ENCODE measurements at places on chromosomes 5 and 9. TPM values are rescaled to one million over a fixed set of nuclear protein-coding genes. Genes with fewer than 3 reads are reported as not detected.
A peak's percentile ranks its signal among the peaks of the same experiment; 100 is the strongest.

- DNase-seq, result no peak
Observed at GRCh38 chr9:119526698-119527097, 157.5 kb upstream of the BRINP1 start.

GRCh38 chr5:150352244-150353031 lies 5.1 kb upstream of the TCOF1 start:
- no peak for DNase-seq

GRCh38 chr5:110561510-110561909 lies 165.0 kb downstream of the TMEM232 start:
- DNase-seq, result no peak

DNA sequence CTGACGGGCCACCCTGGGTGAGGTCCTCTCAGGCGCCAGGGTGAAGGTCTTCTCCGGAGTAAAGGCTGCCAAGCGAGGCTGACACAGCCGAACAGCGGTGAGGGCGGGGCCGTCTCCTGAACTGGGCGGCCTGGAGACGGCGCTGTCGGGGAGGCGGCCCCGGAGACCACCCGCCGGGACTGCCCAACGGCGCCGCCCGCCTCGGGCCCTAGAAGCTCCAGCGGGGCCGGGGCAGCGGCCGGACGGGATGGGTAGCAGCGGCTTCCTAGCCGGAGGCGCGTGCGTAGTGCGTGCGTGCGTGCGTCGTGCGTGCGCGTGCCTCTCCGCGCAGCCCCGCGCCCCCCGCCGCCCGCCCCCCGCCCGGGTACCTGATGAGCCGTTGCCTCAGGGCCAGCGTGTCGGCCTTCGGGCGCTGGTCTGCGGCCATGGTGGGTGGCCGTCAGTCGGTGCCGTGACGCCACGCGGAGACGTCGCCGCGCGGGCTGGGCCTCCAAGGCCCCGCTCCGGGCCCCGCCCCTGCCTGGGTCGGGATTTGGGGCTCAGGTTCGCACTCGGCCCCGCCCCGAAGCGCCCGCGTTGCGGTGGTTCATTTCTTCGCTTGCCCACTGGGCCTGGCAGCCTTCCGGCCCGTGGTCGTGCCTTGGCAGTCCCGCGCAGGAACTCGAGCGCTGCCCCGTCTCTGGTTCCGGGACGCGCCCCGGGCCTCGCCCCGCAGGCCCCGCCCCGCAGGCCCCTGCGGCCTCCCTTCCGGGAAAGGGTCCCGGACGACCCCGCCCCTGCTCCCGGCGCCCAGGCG lies at the start of gene PHYKPL:
PHYKPL (minus strand) TSS at position 679 of the 796 bp plus-strand sequence; CDS start at position 427, 252 bp downstream.
- DNase-seq, result peak; percentile 74

- DNase-seq, result no peak
Observed at GRCh38 chr5:65854925-65855324, 71.5 kb upstream of the ERBIN start.

DNA sequence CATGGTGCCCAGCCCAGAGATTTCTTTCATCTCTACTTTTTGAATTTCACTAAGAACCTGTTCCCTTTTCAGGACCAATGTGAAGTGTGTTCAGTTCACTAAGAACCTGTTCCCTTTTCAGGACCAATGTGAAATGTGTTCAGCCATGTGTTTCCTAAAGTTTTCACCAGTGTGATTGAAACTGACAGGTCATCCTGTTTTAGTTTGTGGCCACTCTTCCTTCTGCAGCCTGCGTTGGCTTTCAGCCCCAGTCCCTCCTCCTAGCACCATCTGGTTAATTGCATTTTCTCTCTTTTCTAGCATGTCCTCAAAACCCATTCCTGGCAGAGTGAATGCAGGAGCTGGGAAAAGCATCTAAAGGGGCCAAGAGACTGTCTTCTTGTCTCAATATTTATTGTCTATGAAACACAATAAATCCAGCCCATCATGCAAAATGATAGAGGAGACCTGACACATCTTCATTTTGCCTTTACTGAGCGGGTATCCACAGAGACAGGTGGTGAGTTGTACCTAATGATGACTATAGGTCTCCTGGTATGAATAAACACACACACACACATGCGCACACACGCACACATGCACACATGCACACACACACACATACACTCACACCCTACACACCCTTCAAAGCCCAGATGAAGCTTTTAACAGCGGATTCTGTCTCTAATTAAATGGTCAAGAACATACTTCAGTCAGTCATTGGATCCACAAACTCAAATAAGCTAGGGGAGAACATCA lies 6.1 kb upstream of the PANK3 start:
- DNase-seq, result no peak

DNA sequence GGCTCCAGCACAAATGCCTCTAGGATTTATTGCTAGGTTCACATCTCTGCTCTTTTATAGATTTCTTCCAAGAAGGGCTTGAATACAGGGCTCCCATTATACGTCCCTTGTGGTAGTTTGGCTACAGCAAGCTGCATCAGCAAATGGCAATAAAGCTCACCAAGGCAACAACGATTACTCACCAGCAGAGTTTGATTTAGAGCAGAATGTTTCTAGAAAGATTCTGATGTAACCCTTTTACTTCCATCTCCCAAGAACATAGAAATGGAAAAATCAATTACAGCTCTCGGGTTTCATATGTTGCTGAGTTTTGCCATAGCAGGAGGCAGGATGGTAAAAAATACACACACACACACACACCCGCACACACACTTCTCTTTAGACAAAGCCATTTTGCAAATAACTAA lies 124.2 kb upstream of the TNPO1 start:
- no peak for DNase-seq

DNA sequence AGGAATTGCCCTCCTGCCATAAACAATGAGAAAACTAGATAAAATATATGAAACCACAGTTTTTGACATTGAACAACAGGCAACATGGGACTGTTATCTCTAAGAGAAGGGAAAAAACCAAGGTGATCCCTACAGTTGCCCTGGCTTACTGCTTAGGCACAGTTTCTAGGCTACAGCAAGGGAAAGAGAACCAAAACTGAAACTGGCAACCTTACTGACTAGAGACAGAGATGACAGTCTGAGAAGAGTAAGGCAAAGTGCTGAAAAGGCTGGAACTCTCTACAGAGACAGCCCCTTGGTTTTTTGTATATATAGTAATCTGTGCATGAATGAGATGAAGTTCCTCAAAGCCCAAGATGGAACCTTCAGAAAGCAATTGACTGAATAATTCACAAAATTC lies 36.2 kb upstream of the REEP2 start:
- DNase-seq, result no peak

DNA sequence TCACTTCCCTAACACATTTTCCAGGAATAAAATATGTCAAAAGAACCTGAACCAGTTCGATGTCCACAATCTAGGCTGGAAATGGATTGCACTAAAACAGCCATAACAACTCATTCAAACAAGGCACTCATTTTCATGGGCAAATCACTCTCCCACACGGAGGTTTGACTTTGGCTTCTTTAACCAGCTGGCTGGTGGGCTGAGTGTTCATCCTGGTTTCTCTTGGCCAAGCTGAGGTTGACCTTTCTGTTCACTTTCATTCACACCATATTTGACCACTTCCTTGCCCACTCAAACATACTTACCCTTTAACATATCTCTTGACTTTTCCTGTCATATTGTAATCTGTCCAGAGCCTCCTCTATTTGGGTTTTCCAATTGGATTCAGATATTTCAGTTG lies 5.4 kb downstream of the IL7R start:
- DNase-seq, result no peak

DNA sequence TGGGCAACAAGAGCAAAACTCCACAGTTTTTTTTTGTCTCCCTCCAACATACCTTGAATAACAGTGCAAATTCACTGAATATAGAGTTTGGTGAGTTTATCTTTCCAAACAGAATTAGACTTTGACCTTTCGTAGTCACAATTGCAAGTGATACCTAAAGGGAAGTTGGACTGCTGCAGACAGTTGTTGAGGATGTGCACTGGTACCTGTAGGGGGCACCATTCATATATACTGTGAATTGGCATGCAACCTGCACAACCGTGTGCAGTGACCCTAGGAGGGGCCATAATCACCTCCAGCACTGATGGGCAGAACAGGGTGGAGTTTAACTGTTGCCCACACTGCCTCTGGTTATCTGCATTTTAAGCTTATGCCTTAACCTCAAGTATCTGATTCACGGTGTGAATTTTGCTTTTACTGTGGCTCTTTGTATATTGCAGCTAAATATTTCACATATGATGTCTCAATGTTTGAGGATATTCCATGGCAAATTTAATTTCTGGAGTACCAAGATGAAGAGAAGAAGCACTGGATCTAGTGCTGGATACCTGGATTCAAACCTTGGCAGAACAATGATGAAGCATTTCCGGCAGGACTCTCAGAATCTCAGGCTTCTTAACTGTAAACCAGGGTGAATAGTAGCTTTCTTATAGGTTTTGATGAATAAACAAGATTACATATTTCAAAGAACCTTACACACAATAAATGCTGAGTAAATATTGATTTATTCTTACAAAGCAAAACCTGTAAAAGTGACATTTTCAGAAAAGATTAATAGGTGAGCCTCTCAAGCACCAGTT lies 144.3 kb downstream of the ACTBL2 start:
- DNase-seq, result peak; percentile 63

GRCh38 chr9:19432473-19432872 lies 23.7 kb downstream of the ACER2 start:
- no peak for DNase-seq

GRCh38 chr9:4167079-4167671 lies 132.7 kb downstream of the GLIS3 start:
- DNase-seq, result no peak

DNA sequence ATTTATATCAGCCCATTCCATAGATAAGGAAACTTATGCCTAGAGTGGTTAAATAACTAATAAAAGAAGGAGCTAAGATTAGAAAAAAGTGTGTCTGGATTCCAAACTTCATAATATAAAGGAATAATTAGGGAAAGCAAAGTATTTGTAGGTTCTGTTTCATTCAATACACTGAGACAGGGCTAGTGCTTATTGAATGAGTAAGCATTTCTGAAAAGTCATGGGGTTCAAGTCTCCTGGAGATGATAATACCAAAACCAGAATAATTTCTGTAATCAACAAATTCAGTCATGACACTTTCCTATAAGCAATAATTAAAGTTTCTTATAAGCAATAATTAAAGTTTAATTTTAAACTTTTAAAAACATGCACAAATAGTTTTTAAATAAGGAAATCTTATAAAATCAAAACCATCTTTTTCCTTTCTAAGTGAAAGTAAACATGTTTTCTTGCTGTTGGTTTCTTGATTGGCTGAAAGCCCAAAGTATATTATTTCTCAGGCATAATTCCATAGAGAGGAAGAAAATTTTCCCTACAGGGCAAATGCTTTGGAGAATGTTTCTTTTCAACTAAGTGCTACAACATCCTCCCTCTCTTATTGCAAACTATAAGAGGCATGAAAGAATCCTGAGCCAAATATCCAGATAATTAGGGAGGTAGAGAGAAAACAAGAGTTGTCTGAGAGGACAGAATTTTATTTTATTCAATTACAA lies 510.2 kb downstream of the PRELID2 start:
- no peak for DNase-seq

DNA sequence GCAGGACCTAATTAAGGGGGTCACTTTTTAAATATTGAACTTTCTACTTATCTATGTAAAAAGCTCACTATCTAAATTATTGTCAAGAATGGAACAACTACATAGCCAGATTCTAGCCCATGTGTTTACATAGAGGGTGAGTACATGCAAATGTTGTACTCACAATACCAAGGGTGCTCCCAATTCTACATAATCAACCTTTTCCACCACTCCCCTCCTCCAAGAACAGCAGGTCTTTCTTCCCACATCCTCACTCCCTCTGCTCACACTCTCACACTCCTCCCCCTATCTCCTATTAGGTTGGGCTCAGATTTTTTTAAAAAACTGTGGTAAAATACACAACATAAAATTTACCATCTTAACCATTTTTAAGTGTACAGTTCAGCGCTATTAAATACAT lies 325.4 kb downstream of the ARL15 start:
- no peak for DNase-seq

DNA sequence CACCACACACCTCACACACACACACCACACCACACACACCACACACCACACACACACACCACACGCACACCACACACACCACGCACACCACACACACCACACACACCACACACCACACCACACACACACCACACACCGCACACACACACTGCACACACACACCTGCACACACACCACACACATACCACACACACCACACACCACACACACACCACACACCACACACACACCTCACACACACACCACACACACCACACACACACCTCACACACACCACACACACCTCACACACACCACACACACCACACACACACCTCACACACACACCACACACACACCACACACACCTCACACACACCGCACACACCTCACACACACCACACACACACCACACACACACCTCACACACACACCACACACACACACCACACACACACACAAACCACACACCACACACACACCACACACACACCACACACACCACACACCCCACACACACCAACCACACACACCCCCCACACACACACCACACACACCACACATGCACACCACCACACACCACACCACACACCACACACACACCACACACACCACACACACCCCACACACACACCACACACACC lies 73.7 kb downstream of the ARHGEF37 start:
- DNase-seq, result no peak

- DNase-seq, result no peak
Observed at GRCh38 chr5:72531496-72532190, 24.4 kb upstream of the ZNF366 start.

- no peak for DNase-seq
Observed at GRCh38 chr9:16833296-16833835, 37.1 kb downstream of the BNC2 start.

GRCh38 chr5:159786901-159787691 lies 129.2 kb upstream of the ADRA1B start:
- DNase-seq, result no peak

- DNase-seq, result peak; percentile 83
Observed at GRCh38 chr5:50302815-50303490, 138.1 kb downstream of the EMB start.

DNA sequence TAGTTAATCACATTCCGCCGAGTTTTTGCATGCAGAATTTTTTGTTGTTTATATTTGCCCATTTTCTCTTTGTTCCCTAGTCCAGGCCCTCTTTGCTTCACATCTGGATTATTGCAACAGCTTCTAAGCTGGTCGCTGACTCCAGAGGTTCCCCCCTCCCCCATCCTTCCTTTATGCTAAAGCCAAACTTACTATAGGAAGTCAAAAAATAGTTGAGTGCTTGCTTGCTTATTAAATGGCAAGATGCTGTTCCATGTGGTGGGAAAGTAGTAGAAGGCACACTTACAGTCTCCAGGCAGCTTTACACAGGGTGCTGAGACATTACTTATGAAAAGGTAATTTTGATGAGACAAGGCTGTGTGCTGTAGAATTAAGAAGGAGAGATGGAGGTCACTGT lies 1.3 kb downstream of the ZBTB34 start:
- no peak for DNase-seq

- no peak for DNase-seq
Observed at GRCh38 chr5:124461941-124462340, 284.5 kb downstream of the ZNF608 start.

Gene AP3B1
- total RNA-seq, result 47.5 TPM

Gene COL5A1
- total RNA-seq, result 30.8 TPM

Gene AQP7
- not detected for total RNA-seq

Gene FUT7
- total RNA-seq, result not detected

Gene PHAX
- 30.8 TPM for total RNA-seq

Gene EGR1
- total RNA-seq, result 0.75 TPM

Gene TMOD1
- 25.7 TPM for total RNA-seq

Data from Caki2 (cell line).